Amniotic stem cell (primary cell): ENCODE measurements at places on chromosomes 6 and 20.

DNA sequence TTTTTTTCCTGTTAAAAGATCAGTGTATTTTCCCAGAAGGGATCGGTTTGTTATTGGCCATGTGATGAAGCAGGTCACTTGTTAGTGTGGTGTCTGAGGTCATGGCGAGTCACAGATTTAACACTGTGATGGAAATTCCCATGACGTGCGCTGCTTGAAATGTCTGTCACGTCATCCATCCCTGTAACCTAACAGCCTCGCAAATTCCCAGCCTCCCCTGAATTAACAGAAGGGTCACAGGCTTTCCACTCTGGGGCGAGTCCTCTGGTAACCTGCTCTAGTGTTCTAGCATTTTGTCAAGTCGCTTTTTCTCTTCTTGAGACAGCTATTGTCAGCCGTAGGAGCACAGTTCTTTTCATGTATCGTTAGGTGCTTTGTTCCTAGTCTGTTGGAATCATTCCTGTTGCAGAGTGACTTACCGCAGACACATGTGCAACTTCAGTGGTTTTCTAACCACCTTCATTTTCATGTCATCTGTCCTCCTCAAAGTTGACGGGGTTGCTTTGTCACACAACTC lies 137.2 kb downstream of the MAP3K4 start:
- DNase-seq = no peak

DNA sequence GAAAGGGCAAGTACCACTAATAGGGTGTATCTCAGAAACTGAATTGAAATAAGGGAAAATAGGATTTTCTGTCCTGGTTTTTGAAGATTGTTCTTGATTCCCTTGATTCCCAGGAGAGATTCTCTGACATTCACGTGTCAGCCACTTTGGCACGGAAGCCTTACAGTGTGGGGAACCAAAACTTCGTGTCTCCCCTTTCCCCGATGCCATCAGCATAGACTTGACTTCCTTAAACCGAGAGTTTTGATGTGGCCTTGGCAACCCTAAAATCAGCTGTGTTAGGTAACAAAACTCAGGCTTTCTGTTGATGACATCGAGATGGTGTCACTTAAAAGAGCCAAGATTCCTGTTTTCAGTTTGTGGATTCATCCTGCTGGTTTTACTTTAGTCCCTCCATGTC lies 7.5 kb downstream of the HMGN4 start:
- DNase-seq = no peak

- DNase-seq = no peak
Measured at GRCh38 chr6:60867548-60867947, 1418.5 kb downstream of the KHDRBS2 start.

DNA sequence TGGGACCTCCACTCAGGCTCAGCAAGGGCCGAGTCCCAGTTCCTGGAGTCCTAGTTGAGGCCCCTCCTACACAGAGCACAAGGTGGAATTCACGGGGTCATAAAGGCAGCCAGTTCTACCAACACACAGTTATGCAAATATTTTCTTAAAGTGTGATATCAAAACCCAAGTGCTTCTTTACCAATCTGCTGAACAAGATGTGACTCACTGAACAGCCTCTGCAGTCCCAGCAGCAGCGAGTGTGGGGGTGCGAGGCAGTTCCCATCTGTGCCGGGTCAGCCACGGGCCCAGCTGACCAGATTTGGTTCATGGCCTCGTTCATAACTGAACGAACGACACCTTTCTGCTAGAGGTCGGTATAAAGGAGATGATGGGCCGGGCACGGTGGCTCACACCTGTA lies 4.5 kb upstream of the TCEA2 start:
- DNase-seq = no peak

- DNase-seq = no peak
Measured at GRCh38 chr6:148328876-148329555, 13.6 kb upstream of the SASH1 start.

DNA sequence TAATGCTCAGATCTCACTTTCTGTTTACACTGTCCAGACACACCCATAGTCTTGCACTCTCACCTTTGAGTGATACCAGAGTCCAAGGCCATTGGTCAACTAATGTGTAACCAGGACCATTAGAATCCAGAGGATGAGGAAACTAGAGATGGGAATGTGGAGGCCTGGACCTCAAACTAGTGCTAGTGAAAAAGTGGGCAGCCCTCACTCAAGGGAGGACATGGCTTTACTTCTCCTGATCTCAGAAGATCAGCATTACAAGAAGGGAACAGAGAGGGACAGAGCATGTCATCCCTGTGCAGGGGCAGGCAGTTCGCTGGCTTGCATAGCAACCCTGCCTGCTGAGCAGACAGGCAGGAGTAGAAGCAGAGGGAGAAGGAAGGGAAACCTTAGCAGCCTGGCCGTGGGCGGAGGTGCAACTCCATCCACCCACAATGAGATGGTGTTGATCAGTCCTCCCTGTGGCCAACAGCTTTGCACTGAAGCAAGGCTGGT lies 22.6 kb upstream of the XRN2 start:
- no peak for DNase-seq

DNA sequence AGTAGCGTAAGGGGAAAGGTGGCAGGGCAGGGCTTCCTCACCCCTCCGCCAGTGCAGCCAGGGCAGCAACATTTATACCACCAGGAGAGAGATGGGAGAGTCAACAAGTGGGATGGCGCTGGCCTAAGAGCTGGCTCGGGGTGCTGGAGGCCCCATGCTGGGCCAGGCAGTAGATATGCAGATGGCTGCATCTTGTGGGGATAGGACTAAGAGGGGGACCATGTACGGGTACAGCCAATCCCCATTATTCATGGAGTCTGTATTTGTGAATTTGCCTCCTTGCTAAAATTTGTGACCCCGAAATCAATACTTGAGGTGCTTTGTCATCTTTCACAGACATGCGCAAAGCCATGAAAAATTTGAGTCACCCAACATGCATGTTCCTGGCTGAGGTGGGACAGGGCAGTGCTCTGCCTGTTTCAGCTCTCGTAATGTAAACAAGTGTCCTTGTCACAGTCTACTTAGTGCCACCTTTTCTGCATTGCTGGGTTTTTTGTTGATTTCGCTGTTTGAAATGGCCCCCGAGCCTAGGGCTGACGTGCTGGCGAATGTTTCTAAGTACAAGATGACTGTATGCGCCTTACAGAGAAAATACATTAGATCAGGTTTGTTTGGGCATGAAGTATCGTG lies 27.5 kb upstream of the TAF8 start:
- DNase-seq = no peak

DNA sequence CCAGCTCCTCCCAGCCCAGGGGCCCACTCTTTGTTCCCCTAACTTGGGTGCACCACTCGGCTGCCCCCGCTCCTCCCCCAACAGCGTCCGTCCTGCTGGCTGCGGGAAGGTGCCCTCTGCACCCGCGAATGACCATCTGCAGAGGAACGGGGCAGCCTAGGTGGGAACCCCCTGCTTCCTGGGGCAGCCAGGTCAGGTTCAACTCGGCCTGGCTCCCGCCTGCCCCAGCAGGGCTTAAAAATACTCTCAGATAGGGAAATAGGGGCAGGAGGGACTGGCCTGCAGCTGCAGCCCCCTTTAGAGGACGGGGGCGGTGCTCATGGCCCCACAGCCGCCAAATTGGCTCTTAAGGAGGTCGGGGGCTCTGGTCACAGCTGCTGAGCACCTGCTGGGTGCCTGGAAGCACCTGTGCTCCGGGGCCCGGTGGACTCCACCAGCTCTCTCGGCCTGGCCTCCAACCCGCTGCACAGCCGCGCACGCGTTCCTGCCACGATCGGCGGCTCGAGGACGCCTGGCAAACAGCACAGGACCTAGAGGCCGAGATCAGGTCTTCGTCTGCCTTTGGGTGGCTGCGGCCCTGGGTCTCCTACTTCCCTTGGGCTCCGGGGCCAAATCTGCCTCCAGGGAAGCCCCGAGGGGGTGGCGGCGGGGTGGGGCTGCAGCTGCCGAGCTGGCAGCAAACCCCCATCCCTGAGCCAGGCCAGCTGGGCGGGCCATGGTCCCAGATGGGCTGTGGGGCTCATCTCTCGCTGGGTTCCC lies 700 bp upstream of the LAMA5 start:
- DNase-seq = no peak

- no peak for DNase-seq
Measured at GRCh38 chr20:43690943-43691598, 24.2 kb downstream of the MYBL2 start.

GRCh38 chr6:37696841-37697662 lies 631 bp downstream of the MDGA1 start:
- DNase-seq = no peak

DNA sequence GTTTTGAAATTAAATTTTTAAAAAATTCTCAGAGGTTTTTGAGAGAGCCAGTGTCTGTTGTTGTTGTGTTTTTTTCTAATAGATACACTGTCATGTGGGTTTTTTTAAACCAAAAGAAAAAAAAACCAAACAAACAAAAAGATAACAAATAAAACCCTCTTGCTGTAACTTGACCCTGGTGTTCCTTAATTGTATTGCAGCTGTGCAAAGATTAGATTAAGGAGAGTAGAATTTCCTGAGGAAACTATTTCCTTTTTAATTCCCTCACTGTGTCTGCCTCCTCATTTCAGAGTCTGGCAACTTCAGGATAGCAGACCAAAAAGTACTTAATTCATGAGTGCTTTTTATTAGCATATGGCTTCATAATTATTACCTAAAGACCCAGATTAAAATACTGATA lies 281.9 kb downstream of the EPM2A start:
- no peak for DNase-seq

DNA sequence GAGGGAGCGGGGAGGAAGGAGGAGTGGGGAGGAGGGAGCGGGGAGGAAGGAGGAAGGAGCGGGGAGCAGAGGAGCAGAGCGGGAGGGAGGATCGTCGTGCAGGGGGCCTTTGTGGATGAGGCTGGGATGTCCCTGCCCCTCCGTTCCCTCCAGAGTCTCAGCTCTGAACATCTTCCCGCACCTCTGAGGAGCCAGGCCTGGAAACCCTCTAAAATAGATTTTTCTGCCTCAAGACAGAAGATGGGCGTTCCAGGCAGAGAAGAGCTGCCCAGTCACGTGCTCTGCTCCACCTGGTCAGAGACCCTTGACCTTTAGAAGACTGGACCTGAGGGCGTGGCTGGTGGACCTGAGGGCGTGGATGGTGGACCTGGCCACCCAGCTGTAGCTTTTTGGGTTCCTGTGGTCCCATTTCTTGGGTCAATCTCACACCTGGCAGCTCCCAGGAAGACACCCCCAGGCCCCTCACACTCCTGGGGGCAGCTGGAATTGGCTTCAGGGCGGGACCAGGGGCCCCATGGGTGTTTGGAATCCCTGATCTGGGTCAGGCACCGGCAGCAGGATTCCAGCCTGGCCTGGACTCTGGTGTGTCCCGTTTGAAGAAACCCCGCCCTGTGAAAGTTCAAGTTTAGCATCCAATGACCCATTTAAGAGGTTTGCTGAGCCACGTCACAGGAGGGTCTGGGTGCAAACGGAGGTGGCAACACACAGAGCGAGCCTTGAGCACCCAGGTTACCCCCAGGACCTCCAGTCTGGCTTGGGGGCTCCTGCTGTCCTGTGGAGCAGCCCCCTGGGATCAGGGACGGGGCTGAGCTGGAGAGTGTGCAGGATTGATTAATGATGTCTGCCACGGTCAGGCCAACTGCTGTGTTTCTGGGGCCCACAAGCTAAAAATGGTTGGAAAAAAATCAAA lies 96.9 kb upstream of the BHLHE23 start:
- no peak for DNase-seq

DNA sequence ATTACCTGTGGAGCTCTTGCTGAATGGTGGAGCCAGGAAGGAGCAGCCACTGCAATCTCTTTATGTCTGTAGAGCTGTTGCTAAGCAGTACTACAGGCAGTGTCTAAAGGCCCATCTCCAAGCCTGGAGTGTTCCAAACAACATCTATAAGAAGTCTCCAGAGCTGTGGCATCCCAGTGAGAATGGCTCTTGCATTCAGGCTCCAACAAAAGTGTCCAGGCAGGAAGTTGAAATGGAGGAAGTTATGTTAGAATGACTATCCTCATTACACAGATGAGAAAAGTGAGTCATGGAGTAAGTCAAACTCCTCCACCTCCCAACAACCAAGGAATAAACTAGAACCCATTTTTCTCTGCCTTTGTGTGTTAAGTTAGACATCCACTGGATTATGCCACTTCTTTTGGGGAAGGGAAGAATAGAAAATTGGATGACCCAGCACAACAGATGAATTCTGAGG lies 288.5 kb upstream of the STXBP5 start:
- DNase-seq = no peak

- DNase-seq = no peak
Measured at GRCh38 chr6:14889611-14890593, 356.0 kb upstream of the JARID2 start.

DNA sequence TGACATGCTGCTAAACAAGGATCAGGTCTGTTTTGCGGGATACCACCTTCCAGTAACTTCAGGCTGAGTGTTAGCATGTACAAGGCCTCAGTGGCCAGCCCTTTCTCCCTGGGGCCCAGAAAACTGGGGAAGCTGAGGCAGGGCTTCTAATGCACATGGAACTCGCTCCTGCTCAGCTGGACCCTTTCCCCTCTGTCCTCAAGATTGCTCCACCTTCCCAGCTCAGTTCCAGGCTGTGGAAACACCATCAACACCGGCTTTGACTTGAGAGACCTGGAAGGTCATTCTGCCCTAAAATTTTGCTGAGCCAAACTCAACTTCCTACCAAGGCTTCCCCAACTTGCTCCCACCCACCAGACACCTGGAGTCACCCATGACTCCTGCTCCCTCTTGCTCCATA lies 4.2 kb upstream of the BLCAP start:
- no peak for DNase-seq

DNA sequence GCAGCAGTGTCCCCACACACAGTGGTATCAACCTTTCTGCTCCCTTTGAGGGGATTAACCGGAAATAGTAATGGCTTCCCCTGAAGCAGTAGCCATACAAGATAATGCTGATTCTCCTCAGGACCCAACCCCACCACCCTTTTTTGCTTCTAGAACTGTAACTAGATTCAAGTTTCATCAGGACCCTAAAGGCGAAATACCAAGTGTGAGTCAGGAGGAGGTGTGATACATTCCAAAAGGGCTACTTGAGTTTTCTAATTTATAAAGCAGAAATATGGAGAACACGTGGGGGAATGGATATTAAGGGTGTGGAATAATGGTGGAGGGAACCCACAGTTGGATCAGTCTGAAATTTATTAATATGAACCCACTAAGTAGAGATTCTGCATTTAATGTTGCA lies 51.5 kb upstream of the CAP2 start:
- DNase-seq = no peak

DNA sequence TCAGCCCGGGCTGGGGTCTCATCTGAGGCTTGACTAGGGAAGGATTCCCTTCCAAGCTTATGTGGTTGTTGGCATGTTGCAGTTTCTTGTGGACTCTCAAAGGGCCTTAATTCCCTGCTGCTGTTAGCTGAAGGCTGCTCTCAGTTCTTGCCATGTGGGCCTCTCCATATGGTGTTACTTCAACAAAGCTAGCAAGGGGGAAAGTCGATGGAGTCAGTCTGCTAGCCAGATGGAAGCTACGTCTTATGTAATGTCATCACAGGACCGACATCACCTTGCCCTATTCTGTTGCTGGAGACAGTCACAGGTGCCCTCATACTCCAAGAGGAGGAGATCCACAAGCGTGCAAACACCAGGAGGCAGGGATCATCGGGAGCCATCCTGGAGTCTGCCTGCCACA lies 43.3 kb upstream of the ARMC2 start:
- no peak for DNase-seq

DNA sequence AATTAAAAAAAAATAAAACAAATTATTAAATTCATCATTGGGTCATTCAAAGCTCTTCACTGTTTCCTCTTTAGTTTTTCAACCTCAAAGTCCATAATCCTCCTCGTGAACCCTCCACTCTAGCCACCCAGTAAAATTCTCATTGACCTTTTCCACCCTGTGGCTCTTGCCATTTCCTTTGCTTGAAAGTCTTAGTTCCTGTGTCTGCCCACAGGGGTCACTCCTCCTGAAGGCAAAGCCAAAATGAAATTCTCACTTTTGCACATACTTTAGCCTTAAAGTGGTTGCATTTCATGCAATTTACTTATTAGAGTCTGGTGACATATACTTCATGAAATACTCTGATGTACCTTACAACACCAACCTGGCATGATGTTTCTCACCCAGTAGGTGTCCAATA lies 263.7 kb downstream of the BMP2 start:
- DNase-seq = no peak
